ENCODE measurements at places on chromosomes 3 and 15.

DNA sequence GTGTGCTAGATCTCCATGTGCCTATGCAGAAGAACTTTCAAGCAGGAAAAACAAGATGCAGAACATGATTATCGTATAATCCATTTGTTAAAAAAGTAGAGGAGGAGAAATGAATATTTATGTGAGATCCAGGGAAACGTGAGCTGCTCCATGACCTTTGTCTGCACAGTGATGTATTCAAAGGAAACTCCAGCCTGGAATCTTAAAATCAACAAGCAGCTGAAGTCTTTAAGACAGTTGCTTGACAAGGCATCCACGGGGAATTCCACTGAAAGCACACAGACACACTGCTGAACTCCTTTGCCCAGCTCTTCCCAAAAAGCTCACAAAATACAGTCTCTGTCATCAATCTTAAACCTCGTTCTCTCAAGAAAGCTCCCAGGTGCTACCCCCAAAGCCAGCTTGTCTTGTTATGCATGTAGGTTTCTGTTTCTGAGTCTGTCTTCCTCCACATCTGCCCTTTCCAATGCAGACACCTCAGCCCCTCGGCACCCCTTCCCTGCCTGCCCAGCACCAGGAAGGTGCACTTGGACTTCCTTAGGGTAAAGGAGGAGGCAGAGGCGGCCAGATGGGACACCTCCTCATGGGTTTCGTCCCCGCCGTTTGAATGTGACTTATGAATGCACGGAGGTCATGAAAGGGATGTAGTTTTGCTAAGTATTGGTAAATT is 28.7 kb downstream of the LRRK1 start:
- no peak for DNase-seq

DNA sequence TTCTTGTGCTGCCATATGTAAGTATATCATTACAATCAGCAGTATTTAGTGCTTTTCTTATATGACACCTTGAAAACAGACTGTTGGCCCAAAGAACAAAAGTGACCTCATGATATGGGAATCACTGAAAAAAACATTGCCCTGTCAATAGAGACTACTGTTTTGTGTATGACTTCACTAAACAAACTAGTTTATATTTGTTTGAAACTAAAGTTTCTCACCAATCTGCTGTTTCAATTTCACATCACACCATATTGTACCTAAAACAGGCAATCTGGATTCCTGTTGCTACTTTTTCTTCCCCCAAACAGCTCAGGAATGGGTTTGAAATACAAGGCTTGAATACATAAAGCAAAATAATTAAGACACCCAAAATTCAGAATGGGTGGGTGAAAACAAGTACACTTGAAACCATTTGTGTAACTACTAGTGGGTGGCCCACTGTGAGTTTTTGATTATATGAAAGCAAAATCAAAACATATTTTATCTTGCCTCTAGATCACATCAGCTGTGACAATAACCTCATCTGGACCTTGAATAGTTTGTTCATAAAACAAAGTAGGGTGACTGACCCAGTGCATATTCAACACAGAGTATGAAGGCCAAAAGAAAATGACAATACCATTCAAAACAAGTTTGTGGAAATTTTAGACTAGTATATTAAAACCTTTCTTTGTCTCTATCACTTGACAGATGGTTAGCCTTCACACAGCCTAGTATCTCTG is 5.9 kb downstream of the ZBTB20 start:
- no peak for DNase-seq

- DNase-seq, result no peak
Measured at GRCh38 chr15:65068403-65068788, 605 bp upstream of the RASL12 start.

GRCh38 chr3:127296166-127296565 is 8.3 kb upstream of the PRR20G start:
- no peak for DNase-seq

GRCh38 chr3:58874248-58874741 is 175.5 kb downstream of the CFAP20DC start:
- no peak for DNase-seq
